ENCODE measurements at places on chromosomes 6 and 20.

DNA sequence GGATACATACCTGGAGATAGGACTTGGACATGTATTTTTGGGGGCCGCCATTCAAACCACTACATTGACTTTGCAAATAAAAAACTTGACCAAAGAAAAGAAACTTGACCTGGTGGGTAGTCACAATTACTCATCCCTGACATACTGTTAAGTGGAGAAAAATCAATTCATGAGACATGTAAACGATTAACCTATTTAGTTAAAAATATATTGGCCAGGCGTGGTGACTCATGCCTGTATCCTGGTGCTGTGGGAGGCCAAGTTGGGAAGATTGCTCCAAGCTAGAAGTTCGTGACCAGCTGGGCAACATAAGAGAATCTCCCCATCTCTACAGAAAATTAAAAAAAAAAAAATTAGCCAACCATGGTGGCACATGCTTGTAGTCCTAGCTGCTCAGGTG is 2.5 kb upstream of the SRSF12 start:
- peak; percentile 41 for DNase-seq

DNA sequence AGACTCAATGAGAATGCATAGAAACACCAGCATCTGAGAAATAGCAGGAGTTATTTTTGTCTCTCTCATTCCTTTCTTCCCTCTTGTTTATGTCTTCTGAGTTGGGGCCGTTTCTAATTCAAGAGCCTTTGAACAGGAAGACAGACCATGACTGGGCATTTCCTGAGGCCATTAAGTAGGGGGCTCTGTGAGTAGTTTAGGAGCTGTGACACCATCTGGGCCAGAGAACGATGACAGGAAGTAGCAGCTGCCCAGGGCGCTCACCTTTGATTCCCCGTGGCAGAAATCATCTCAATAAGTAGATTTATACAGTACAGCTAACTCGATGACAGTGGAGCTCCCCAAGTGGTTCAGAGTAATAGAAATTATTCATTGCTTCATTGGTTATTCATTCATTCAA is 298.4 kb upstream of the PLN start:
- no peak for DNase-seq

GRCh38 chr6:118696271-118696670 is 44.9 kb upstream of the CEP85L start:
- no peak for DNase-seq

GRCh38 chr20:36754656-36755222 is 8.8 kb upstream of the NDRG3 start:
- peak; percentile 82 for DNase-seq

GRCh38 chr6:44386929-44387345 is 569 bp upstream of the CDC5L start:
- peak; percentile 84 for DNase-seq

DNA sequence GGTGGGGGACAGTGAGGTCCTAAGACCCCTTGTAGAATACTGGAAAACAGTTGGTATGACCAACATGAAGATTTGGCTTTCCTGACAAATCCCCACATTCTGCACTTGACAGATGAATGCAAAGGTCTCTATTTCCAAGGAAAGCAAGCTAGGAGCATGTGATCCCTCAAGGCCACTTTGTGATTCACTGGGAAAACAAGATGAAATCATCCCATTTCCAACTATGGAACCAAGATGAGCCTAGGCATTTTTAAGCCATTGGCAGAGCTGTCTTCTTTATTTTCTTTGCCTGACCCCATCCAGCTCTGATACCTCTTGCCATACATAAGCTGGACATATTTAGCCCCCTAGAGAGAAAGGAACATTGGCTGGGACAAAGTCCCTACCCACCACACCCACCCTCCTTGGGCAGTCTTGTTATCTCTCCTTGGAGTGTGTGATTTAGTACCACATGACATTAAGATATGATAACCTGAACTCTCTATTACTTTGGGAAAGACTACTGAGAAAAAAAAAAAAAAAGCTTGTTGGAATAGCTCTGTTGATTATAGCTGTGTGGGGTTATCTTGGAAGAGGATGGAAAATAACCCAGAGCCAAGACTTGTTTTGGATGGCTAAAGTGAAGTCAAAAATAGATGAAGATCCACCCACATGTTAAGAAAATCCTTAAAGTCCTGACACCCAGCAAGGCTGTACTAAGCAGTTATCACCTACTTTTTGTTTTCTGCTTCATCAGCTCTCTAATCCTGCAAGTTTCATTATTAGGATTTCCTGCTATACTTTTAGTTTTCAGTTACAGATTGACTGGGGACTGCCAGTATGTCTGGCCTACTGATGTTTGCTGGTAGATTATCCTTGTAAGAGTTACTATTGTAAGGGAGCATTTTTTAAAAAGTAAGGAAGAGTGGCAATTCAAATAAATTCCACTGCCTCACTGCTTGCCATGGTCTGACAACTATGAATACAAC is 90.1 kb upstream of the PREP start:
- DNase-seq, result no peak

- DNase-seq, result no peak
Measured at GRCh38 chr6:31713991-31714684, 1.0 kb upstream of the LY6G6D start.

DNA sequence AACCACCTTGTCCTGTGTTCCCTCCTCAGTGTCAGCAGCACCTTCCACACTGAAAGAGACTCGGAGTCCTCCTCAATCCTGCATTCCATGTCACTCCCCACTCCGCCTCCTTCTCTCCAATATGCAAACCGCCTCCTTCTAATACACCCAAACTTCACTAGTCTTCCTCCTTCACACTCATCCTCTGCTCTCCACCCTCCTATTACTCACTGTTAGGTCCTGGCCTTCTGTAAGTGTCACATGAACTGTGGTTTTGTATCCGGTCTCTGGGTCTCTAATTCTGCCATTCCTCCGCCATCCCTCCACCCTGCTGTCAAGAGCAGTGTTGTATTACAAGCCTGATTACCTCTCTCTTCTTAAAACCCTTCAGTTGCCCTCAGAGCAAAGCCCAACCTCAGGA is 200.5 kb upstream of the CDYL start:
- peak; percentile 9 for DNase-seq

- DNase-seq, result no peak
Measured at GRCh38 chr6:53702316-53702715, 36.8 kb upstream of the KLHL31 start.
